ENCODE measurements at places on chromosomes 16 and 17.

DNA sequence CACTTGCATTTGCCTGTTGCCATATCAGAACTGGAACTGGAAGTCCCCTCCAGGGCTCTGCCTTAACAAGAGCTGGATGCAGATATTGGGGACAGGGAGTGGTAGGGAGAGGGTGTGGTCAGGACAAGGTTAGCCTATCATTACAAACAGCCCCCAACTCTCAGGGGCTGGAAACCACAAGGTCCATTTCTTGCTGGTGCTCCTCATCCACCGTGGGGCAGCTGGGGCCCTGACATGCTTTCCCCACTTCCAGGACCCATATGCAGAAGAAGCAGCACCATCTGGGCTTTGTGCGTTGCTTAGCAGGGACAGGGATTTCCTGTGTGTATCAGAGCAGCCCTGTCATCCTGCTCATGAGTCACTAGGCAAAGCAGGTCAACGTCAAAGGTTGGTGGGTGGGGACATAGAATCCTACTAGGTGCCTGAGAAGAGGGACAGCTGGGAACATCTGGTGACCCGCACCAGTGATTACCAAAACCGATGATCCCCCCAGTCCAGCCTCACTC is 26.9 kb downstream of the RGS9 start:
- no peak for DNase-seq

GRCh38 chr17:39765175-39765574 is 27.4 kb downstream of the GRB7 start:
- no peak for DNase-seq

GRCh38 chr16:27189335-27189972 is 13.9 kb upstream of the KDM8 start:
- peak; percentile 44 for DNase-seq

DNA sequence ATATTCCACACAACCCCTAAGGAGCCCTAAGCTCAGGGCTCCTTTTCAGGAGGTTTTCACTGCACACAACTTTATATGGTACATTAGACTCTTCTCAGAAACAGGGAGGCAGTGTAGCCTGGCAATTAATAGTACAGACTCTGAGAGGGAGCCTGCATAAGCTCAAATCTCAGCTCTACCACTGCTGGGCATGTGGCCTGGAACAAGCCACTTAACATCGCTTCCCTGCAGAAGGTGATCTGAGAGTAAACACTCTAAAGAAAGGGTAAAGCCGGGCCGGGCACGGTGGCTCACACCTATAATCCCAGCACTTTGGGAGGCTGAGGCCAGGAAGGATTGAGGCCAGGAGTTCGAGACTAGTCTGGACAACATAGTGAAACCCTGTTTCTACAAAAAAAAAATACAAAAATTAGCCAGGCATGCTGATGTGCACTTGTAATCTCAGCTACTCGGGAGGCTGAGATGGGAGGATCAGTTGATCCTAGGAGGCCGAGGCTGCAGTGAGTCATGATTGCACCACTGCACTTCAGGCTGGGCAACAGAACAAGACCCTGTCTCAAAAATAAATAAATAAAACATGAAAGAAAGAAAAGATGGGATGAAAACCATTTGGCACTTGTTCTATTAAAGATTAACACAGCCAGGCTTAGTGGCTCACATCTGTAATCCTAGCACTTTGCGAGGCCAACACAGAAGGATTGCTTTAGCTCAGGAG is 70.7 kb upstream of the DNAJA2 start:
- peak; percentile 9 for DNase-seq

DNA sequence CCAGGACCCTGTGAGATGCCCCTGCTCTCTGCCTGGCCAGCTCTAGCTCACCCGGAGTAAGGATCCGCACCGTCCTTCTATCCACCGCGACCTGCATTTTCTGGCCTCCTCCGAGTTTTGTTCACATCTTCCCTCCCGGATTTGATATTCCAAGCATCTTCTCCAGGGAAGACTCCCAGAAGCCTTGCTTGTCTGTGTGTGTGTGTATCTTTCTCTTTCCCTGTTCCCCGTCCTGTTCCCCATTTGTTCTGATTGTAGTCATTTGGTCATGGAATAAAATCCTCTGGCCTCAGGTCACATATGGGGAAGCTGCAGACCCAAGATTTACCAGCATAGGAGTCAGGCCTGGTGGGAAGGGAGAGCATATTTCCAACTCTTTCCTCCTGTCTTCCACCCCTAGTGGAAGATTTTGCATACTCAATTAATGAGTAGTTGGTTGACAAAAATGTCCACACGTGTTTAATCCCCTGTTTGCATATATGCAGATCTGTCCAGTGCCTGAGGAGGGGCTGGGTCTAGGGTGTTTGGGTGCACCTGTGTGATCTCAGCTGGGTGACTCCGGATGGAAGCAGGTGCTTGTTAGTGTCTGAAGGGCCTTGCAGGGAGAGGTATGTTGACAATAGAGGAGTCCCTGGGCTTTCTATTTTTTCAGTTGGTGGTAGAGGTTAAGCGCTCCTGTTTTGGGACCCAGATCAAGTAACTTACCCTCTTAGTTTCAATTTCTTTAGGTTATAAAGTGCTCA is 1.9 kb downstream of the PRAC1 start:
- no peak for DNase-seq

GRCh38 chr16:12975766-12976165 is 74.4 kb downstream of the SHISA9 start:
- no peak for DNase-seq

DNA sequence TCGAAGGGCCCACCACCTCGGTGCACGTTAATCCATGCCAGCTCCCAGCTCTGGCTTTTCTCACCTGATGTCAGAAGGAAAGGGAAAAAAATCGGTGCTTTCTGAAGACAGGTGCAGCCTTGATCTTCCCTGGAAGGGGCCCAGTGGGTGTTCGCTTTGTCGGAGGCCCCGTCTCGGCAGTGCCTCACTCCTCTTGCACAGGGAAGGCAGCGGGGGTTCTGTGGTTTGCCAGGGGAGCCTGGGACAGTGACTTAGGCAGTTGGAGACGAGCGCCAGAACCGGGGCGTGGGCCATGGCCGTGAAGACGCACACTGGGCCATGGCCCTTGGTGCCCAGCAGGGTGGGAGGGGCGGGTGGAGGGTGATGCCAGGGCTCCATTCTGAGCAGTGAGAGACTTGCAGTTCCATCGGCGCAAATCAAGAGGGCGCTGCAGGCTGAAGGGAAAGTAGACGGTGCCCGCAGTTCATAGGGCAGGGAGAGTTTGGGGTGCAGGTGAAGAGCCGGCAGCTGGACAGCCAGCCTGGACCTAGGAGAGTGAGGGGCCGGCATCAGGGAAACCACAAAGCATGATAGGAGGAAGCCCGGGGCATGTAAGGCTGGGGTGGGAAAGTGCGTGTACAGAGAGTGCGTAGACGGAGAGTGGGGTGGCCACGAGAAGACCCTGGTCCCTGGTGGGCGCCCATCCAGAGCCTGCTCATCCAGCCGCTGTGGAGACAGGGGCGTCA is 101.3 kb upstream of the CHMP6 start:
- no peak for DNase-seq

DNA sequence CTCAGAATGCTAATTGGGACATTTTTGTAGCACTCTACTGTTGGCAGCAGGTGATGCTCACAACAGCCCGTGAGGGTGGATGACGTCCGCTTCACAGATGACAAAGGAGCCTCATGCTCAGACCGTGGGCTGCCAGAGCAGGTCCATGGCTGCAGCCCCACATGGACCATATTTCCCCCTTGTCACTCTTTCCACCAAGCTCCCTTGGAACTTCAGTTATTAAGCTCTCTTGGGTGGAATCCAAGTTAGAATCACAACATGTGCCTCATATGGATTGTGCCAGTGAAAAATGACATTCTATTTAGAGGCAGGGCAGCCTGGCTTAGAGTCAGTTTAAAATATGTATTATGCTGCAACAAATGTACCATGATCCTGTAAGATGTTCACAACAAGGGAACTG is 33.2 kb upstream of the STH start:
- DNase-seq: no peak

- DNase-seq: no peak
Measured at GRCh38 chr16:2235234-2235651, 1.0 kb upstream of the DNASE1L2 start.

DNA sequence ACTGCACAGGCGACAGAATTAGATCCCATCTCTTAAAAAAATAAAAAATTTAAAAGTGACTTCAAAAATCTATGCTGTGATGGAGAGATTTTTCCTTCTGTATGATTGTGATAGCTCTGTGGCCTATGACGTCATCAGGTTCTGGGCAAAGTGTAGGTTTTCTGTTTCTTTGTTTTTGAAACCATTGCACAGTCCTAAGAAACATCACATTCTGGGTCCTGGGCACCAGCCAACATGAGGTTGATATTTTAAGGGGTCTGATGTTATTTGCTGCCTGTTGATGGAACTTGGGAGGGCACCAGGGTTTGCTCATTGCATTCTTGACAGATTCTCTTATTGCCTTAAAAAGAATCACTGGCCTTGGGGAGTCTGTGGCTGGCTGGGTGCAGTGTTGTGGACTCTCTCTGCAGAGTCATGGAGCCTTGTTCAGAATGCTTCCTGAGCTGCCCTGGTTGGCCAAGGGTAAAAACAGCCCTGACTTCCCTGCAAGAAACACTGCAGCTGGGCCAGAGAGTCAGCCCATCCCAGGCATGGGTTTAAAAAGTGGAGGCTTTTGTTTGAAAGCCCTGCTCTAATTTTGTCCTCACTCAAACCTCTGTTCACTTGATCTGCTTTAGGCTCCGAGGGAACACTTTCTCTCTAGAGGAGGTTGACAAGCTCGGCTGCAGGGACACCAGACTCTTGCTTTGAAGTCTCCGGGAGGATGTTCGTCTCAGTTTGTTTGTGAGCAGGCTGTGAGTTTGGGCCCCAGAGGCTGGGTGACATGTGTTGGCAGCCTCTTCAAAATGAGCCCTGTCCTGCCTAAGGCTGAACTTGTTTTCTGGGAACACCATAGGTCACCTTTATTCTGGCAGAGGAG is 10.5 kb upstream of the CYLD start:
- DNase-seq: no peak

- DNase-seq: no peak
Measured at GRCh38 chr16:66443269-66443652, 16.2 kb downstream of the BEAN1 start.

GRCh38 chr17:69060822-69061221 is at the start of gene ABCA9:
ABCA9 (minus strand) TSS chr17:69060927; CDS start chr17:69051126, 9,801 bp downstream.
- no peak for DNase-seq

- DNase-seq: no peak
Measured at GRCh38 chr17:49101054-49101534, 31.5 kb upstream of the B4GALNT2 start.

DNA sequence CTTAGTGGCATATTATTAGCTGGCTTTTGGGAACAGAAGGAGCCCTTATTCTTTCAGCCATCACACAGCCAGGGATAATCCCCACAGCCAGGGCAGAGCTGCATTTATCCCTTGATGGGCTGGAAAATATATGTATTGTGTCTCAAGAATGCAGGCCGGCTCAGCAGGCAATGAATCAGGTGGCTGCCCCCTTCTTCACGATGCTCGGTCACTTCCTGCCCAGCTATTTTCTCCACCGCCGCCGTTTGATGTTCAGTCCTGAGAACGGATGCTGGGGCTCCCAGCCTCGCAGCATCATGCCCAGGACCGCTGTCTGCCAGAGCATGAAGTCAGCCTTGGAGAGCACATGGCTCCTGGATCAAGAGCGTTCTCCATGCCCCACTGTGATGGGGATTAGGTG is 4.3 kb upstream of the MYH3 start:
- DNase-seq: no peak

- no peak for DNase-seq
Measured at GRCh38 chr17:2335726-2336214, 487 bp downstream of the TSR1 start.

Measured in NCI-H1092 treated with DMSO at 0.1 percent for 48 hours (cell line).